LoVo (cell line): ENCODE measurements at places on chromosomes 6 and 20.

DNA sequence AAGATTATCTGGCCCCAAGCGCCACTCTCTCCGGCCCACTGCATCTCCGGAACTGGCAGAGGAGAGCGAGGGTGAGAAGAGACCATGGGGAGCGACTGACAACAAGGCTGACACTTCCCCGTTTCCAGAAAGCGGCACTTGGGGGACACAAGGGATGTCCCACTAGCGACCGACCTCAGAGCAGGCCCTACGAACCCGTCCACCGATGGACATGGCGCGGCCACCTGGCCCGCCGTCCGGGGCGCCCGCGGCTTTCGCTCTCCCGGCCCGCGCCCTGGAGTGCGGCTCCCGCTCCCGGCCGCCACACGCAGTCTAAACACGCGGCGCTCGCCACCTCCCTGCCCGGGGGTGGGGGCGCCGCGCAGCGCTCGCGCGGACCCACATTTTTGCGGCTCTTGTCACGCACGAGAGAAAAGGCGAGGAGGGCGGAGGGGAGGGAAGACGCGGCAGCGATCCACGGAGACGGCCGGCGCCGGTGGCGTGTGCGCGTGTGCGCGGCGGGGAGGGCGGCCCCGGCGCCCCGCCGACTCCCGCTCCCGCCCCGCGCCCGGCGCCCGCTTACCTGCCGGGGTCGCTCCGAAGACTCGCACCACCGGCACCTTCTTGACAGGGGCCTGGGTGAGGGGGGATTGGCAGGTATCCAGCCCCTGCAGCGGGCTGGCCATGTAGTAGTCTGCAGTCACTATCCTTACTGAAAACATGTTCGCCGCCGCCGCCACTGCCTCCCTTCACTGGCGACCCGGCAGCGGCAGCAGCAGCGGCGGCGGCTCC lies 645 bp downstream of the REV3L start:
- DNase-seq = peak; percentile 33

DNA sequence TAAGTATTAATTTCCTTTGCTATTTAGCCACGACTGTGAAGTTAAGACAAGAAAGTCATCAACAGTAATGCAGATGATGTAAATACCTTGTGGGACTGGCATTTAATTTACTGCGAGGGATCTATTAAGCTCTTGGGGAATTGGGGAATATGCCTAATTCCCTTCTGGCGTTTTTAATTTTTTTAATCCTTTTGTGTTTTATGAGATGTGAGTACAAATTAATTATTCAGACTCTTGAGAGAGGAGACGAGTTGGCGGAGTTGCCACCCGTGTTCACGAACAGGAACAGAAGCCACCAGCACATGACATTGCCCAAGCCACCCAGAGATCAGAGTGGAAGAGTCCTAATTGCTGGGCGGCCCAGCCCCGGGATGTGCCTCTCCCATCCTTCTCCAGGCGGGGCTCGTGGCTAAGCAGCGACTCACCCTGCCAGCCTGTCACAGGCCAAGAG lies 533 bp upstream of the CRYBG1 start:
- DNase-seq = no peak

DNA sequence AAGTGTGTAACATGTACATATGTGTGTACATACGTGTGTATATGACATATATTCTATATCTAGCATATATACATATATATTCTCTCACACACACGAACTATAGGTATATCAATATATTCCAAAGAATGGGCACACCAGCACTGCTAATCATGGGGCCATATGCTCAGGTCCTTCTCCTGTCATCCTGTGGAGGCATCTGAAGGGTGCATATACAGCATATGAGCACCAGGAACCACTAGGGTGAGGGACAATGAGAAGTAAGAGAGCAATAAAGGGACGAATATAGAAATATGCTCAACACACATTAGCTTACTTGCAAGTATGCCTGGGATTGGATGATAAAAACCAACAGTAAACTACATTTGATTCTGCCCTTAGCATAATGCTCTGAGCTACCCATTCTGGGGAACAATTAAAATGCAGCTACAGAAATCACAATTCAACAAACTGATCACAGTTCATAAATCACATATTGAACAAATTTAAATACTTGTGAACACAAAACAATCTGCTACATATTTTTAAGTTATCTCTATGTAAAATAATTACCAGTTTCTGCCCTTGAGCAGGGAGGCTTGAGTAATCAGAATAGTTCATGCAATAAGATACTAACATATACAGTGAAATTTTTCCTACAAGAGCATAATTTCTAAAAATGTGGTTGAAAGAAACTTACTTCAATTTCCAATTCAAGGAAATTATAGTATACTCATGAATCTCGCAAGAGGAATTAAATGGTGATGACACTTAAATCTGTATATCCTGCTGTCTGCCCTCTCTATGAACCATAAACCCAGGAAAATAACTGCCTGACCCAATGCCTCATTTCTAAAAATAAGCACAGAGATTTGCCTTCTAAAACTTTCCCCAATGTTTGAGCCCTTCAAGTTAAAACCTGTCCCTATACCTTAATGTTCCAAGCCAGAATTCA lies 272.2 kb upstream of the THEMIS start:
- no peak for DNase-seq

- no peak for DNase-seq
These were observed 120.1 kb upstream of the PMEPA1 start for GRCh38 chr20:57829805-57830514.

DNA sequence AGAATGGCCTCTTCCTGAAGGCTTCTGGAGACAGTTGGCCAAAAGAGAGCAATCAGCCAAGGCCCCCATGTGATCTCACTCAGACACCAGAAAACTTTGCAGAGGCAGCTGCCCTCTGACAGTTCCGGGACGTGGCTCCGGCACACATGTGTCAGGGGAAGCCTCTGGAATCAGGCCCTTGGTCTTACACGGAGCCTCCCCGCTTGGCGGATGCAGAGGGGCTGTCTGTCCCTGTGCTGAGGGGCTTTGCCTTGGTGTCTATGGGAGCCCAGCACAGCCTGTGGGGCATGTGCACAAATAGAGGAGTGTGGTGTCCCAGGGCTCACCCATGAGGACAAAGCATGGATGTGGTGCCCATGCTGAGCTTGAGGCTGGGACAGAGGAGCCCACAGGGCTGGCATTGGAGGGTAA lies 13.8 kb downstream of the SIGLEC1 start:
- no peak for DNase-seq

DNA sequence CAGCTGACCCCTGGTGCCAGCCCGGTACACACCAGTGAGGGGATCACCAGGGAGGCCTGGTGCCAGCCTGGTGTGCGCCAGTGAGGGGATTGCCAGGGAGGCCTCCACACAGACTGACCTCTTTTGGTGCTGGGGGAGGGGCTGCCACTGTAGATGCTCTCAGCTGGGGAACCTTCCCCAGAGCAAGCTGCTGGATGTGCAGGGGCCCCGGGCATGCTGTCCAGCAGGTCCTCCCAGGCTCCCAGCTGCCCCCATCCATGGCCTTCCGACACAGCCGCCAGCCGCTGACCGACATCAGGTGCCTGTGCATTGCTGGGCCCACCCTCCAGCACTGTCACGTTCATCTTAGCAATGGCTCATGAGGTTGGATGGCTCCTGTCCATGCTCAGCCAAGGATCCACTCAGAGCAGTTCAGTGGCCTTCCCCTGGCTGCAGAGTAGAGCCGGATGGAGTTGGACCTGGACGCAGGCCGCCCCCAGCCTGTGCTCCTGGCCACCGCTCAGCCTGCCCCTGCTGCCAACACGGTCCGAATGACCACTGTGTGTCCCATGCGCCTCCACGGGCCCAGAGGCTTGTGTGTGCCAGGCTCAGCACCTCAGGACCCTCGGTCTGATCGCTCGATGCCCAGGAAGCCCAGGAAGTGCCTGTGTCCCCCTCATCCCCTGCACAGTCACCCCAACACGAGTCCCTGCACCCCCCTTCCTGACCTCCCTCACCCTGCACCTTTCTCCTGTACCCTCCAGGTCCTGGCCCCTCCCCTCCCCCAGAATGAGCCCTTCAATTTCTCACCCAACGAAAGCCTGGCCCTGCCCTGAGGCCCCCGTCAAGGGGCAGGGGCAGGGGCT lies 95.7 kb downstream of the YTHDF1 start:
- DNase-seq = no peak

DNA sequence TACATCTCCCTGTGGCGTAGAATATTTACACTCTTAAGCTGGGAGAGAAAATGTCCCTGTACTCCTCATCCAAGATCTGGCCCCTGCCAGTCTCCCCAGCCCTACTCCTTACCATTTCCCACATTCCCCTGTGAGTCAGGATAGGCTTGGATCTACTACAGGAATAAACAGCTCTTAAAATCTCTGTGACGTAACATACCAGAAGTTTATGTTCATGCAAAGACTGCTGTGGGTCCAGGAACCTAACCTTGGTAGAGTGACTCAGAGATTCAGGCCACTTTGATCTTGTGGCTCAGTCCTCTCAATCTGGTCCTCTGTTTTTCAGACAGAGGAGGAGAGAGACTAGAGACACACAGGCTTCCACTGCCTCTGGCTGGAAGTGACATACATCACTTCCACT lies 38.5 kb upstream of the GPR6 start:
- DNase-seq = no peak

GRCh38 chr20:4434681-4435080 lies 287.0 kb upstream of the PRND start:
- no peak for DNase-seq

DNA sequence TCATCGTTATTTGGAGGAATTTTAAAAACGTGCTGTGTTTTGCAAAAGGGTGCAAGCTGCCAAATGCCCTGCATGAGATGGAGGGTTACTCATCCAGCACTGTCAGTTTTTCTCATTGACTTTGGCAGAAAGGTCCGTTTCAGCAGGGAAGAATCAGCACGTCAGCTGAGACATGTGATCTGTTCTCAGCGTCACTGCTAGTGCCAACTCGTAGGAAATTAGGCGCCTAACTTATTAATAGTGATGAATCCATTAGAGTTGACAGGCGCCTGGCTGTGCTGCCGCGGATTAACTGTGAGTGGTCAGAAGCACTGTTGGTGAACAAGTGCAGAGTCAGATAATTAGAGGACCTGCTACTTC lies 175.5 kb upstream of the FOXQ1 start:
- DNase-seq = no peak

GRCh38 chr6:162056745-162057144 lies 670.8 kb downstream of the PRKN start:
- DNase-seq = no peak

- DNase-seq = no peak
These were observed 27.0 kb downstream of the LAMA4 start for GRCh38 chr6:112227411-112227810.

DNA sequence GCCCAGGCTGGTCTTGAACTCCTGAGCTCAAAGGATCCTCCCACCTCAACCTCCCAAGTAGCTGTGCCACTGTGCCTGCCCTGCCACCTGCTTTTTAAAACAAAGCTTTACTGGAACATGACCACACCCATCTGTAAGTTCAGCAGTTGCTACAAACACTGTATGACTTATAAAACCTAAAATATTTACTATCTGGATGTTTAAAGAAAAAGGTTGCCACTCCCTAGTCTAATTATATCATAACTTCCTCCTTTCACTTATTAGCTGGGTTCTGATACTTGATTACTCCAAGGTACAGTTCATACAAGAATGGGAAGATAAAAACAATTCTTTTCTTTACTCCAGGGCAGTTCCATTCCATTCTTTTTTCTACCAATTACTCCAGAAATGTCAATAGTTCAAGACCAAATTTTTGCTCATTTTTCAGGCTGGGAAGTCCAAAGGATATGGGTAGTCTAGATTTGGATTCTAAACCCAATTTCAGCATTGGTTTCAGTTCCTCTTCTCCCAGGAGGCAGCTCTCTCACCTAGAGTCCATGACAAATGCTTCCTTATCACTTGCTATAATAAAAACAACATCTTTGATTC lies 63.1 kb downstream of the SEC63 start:
- DNase-seq = peak; percentile 56

DNA sequence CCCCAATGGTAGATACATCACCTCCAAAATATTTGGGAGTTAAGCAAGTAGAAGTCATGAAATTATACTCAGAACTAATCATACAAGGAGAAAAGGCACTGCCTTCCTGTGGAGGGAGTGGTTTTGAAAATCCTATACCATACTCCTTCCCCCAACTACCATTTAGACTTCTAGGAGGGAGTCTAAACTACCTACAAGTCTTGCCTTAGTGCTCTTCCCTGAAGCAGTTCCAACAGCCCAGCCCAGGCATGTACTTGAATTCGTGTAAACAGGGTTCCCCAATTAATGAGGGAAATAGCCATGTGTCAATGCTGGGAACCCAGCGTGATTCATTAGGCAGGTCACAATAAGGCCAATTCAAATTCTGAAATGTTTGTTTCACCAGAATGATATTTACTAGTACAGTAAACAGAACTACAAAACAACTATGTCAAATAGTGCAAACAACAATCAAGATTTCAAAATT lies 39.1 kb upstream of the SGK1 start:
- DNase-seq = no peak

GRCh38 chr6:11806561-11807317 lies 28.1 kb upstream of the ADTRP start:
- DNase-seq = no peak

DNA sequence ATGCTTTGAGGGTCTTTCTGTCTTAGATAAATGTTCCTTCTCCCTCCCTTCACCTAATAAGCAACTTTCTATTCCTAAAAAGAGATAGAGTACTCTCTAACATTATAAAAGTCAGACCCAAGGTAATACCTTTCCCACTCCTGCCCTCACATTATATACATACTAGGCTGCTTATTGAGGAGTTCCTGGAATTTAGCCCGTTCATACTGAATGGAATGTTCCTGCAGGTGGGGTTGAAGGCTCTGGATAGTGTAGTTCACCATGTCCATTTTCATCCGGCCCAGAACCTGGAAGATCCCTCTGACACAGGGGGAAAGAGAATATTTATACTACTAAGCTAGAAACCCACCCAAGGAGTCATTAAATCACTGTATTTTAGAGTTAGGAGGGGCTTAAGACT lies 20.4 kb downstream of the TCP11 start:
- no peak for DNase-seq

GRCh38 chr6:85691478-85691877 lies 48.8 kb upstream of the SYNCRIP start:
- no peak for DNase-seq

GRCh38 chr6:106579281-106579680 lies 50.0 kb downstream of the RTN4IP1 start:
- DNase-seq = no peak

GRCh38 chr6:130937942-130938604 lies 110.9 kb downstream of the SMLR1 start:
- DNase-seq = no peak

- DNase-seq = no peak
These were observed 186.9 kb downstream of the TBC1D7 start for GRCh38 chr6:13141387-13141786.

- no peak for DNase-seq
These were observed 40.4 kb upstream of the ARHGAP18 start for GRCh38 chr6:129750360-129750759.
